ENCODE measurements at places on chromosomes 2 and 18. TPM values are rescaled to one million over a fixed set of nuclear protein-coding genes. Genes with fewer than 3 reads are reported as not detected.

Gene CFLAR
- total RNA-seq = 97.8 TPM

Gene ANKRD62
- not detected for total RNA-seq

Gene SPAG16
- total RNA-seq = 11.8 TPM

Gene BIN1
- total RNA-seq = 35.4 TPM

Gene ACVR2A
- 4.2 TPM for total RNA-seq

Gene LTBP1
- total RNA-seq = 42.1 TPM

Gene PROM2
- not detected for total RNA-seq

Gene SERPINB10
- not detected for total RNA-seq

Gene IL36RN
- total RNA-seq = 0.02 TPM

Gene GATA6
- 1.8 TPM for total RNA-seq

Gene MROH2A
- 0.23 TPM for total RNA-seq

Gene XIRP2
- not detected for total RNA-seq

Gene GCG
- total RNA-seq = not detected

Gene PSMA8
- not detected for total RNA-seq

Gene TDRD15
- not detected for total RNA-seq

Gene UGT1A7
- 5.0 TPM for total RNA-seq

Gene STEAP3
- 45.5 TPM for total RNA-seq

Gene HOXD9
- total RNA-seq = 1.1 TPM

Gene SLC11A1
- total RNA-seq = 0.21 TPM

Gene MC4R
- total RNA-seq = not detected

Gene G6PC2
- total RNA-seq = not detected

Gene POMC
- total RNA-seq = 0.06 TPM

Gene MARCHF4
- 21.4 TPM for total RNA-seq

Gene INO80B
- 50.4 TPM for total RNA-seq

Gene EFEMP1
- 39.6 TPM for total RNA-seq

Gene DAPL1
- 0.16 TPM for total RNA-seq

Gene PSMD14
- 98.7 TPM for total RNA-seq

Gene LYPD6
- 0.07 TPM for total RNA-seq

Gene SERPINB11
- 0.03 TPM for total RNA-seq

Gene GPR39
- 7.5 TPM for total RNA-seq

Gene CD207
- total RNA-seq = not detected

Gene UGT1A3
- 0.09 TPM for total RNA-seq

Gene IL1RN
- total RNA-seq = 0.29 TPM

Gene CPLX4
- not detected for total RNA-seq

Gene PLB1
- 1.9 TPM for total RNA-seq

Data from A549 treated with AZD2906 at 1 μM for 4 hours (cell line).